Astrocyte of the hippocampus (primary cell): ENCODE measurements at places on chromosomes 5 and 9.

DNA sequence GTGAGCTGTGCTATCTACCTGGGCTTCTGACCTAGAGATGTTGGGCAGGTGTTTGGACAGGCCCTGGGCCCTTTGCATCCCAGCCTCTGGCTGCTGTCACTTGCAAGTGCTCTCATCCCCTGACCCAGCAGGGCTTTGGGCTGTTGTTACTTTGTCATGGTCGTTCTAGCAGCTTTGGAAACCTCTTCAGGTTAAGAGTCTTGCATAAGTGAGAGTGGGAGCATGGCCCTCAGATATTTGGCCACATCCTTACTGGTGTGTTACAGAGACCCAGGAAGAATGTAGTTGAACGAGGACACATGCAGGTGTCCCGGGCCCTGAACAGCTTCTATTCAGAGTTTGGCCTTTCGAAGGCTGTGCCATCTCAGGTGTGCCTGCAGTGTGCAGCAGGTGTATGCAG is 4.5 kb downstream of the TENT4A start:
- DNase-seq, result no peak

DNA sequence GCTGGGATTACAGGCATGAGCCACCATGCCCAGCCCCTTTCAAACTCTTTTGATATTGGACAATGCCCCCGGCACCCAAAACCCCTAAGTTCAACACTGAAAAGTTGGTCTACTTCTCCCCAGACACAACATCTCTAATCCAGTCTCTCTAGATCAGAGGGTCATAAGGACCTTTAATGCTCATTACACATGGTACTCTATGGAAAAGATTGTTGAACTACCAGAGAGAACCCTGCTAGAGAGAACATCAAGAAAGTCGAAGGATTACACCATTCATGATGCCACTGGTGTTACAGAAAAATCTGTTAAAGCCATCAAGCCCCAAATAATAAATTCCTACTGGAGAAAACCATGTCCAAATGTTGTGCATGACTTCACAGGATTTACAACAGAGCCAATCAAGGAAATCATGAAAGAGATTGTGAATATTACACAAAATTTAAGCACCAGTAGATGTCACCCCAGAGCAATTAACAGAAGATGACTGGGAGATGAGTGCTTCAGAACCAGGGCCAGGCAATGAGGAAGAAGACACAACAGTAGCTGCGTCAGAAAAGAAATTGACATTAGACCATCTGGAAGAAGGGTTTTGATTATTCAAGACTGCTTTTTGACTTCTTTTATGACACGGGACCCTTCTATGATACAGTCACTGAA is 28.3 kb upstream of the NIPAL4 start:
- DNase-seq, result peak; percentile 68

- no peak for DNase-seq
These were observed 59.2 kb downstream of the AP3B1 start for GRCh38 chr5:78235289-78235688.

DNA sequence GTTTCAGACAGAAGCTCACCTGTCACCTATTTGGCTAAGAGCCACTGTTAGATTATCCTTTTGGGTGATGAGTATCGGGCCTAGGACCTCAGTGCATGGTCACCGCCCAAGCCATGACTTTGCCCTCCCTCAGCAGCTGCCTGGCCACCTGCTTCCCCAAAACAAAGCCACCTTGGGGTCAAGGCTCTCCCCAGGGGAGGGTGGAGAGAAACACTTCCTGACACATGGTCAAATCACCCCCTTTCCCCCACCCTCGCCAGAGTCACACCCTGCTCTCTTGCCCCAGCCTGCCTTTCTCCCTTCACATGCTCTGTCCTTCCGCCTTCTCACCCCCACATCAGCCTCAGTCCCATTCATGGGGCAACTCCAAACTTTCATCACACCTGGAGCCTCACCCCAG is 1.7 kb upstream of the HBEGF start:
- DNase-seq, result no peak

GRCh38 chr9:132031467-132032237 is 48.0 kb downstream of the MED27 start:
- DNase-seq, result no peak

GRCh38 chr9:82930116-82930515 is 132.8 kb downstream of the RASEF start:
- no peak for DNase-seq

DNA sequence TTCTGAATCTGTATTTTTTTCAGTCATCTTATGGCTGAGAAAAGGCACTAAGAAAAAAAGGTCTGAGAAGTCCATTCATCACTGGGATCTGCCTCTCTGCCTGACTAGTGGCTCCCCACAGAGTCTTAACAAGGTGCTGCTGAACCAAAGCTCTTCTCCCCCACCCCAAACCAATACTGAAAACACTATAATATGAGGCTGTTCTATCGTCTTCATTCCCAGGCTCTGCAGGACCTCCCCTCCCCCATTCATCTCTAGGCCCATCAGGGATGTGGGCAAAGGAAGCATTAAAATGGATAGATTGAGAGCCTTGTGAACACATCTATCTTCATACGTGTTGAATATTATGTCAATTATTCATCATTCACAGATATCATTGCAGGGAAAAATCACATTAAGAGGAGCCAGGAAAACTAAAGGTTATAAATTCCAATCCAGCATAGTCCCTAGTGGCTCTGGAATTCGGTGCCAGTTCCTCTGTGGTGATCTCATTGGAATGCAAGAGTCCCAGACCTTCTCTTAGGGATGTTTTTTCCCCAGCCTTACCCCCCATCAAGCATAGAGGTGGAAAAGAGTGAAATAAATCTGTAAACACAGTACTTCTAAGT is 44.3 kb upstream of the GPR151 start:
- DNase-seq, result peak; percentile 85

DNA sequence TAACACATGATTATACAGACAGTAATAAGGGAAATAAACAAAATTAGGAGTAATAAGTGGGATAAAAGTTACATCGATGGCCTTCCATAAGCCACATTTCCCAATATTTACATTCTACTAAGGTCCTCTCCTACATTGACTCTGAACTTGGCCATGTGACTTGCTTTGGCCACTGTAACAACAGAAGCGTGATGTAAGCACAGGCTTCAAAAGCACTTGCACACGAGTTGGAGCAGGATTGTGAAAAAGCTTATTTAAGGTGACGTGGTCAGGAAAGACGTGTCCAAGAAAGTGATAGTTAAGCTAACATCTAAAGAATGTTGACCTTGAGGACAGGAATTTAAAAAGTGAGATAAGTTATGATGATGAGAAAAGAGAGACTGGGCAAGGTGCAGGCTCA is 9.8 kb upstream of the CEMIP2 start:
- DNase-seq, result no peak

DNA sequence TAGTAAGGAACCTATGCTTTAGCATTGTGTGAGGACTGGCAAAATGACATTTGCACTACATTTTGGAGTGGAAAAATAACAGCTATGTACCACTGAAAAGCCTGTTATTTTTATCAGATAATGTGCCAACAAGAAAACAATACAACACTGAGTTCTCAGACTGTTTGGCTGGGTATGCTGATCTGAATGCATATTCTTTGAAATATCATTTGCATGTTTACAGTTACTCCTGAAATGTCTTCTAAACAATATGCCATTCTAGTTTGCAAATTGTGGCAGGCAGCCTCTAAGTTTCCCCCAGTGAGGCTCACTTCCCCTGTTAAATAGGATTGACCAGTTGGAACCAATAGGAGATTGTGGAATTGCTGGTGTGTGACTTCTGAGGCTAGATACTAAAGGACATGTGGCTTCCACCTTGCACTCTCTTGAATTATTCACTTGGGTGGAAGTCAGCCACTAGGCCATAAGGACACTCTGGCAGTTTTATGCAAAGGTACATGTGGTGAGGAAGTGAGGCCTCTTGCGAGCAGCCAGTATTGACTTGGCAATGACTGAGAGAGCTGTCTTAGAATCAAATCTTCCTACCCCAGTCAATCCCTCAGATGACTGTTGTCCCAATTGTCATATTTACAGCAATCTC is 250.4 kb upstream of the PCSK5 start:
- DNase-seq, result no peak

- no peak for DNase-seq
These were observed 97.4 kb downstream of the HINT1 start for GRCh38 chr5:131067636-131068035.

- no peak for DNase-seq
These were observed 173.0 kb upstream of the ADRA1B start for GRCh38 chr5:159743234-159743633.

DNA sequence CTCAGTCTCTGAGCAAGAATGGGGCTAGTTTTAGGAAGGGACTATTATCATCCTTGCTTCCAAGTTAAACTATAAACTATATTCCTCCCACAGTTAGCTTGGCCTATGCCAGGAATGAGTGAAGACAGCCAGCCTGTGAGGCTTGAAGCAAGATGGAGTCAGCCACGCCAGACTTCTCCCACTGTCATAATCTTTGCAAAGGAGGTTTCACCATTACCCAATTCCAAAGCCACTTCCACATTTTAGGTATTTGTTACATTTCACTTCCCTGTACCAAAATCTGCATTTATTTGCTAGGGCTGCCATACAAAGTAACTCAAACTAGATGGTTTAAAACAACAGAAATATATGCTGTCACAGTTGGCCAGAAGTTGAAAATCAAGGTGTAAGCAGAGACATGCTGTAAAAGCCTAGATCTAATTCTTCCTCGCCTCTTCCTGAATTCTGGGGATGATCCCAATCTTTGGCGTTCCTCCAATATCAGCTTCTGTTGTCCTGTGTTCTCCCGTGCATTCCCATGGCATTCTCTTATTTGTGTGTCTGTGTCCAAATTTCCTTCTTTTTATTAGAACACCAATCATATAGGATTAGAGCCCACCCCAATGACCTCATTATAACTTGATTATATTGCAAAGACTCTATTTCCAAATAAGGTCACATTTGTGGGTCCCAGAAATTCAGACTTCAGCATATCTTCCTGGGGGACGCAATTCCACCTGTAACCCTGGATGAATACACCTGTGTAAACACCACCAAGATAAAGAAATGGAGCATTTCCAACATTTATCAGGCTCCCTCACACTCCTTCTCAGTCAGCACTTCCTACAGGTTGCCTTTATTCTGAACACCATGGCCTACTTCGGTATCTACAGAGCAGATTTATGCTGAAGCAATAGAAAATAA is 126.8 kb downstream of the GCNT1 start:
- no peak for DNase-seq

DNA sequence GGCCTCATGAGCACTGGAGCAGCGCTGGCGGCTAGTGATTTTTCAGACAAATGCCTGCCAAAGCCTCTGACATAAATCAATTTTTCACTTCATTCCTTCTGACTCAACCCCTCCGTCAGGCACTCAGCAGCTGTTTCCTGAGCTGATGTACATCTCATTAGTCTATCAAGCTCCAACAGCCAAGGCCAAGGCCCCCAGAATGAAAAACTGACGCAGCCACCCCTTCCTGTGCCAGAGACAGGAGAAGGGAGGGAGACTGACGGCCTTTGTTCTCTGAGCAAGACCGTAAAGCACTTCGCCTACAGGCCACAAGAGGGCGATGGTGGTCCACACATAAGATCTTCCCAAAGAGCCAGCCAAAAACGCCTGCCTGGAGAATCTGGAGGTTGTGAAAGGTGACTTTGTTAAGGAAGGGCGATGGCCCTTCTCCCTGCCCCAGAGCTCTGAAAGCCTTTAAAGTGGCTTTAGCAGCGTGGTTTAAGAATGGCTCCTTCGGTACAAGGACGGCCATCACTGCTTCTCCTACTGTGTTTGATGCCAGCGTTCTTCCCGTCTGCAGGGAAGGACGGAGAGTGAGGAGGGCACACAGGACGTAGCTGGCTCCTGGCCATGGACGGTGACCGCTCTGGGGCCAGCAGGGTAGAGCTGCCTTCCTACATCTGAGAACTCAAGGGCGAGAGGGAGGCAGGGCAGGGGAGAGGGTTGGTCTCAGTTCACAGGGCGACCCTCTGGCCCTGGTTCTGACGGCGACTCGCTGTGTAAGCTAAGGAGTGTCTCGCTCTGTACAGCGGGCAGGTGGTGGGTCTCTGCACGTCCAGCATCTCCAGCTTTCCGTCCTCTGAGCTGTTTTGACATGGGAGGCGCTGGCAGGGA is 37.0 kb downstream of the ALG2 start:
- peak; percentile 95 for DNase-seq

DNA sequence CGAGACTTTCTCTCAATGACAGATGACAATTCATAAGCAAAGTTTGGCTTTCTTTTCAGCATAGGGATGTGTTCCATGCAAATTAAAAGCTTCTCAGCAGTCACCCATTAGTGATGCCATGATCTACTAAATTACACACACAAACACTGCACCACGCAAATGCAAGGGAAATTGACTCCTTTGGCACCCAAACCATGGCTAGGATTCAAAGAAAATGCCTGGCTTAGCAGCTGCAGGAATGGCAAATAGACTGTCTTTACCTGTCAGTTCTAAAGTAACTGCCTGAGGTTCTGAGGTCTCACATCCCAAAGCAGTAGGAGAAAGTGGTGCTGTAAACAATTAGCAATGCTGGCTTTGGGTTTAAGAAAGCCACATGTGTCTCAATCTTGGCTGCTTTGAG is 108.6 kb upstream of the ATP10B start:
- DNase-seq, result no peak

DNA sequence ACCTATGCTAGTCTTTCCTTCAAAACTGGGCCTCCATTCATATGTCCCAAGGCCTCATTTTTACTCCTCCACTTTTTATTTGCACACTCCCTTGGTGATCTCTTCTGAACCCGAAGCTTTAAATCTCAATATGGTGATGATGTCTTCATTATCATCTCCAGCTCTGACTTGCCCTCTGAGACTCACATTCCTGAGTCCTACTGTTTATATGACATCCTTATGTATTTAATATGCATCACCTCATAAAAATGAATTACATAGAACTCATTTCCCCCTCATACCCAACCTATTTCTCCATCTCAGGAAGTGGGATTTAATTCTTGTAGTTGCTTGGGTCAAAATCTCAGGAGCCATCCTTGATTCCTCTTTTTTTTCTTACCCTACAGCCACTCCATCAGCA is 473.0 kb downstream of the EBF1 start:
- no peak for DNase-seq

DNA sequence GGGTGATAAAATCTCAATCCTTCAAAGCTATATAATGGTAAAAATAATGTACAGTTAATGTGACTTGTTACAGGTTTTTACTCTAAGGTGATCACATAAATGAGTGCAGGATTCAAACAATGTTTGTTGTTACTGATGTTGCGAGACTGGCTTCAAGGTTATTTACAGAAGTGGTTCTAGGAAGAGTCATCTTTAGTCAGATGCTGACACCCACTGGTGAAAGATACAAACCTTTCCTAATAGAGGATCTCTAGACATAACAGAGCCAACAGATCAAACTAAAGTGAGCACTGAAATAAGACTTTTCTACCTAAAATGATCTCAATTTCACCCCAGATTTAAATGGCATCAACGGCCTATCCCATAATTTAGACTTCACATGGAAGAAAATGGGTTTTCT is 20.2 kb downstream of the ARSB start:
- DNase-seq, result peak; percentile 78

- DNase-seq, result no peak
These were observed 216.8 kb downstream of the FOXD4L6 start for GRCh38 chr9:40911647-40912046.
